ENCODE measurements at places on chromosomes 4 and X.

GRCh38 chr4:133314991-133315390 is 165.9 kb downstream of the PCDH10 start:
- no peak for DNase-seq

DNA sequence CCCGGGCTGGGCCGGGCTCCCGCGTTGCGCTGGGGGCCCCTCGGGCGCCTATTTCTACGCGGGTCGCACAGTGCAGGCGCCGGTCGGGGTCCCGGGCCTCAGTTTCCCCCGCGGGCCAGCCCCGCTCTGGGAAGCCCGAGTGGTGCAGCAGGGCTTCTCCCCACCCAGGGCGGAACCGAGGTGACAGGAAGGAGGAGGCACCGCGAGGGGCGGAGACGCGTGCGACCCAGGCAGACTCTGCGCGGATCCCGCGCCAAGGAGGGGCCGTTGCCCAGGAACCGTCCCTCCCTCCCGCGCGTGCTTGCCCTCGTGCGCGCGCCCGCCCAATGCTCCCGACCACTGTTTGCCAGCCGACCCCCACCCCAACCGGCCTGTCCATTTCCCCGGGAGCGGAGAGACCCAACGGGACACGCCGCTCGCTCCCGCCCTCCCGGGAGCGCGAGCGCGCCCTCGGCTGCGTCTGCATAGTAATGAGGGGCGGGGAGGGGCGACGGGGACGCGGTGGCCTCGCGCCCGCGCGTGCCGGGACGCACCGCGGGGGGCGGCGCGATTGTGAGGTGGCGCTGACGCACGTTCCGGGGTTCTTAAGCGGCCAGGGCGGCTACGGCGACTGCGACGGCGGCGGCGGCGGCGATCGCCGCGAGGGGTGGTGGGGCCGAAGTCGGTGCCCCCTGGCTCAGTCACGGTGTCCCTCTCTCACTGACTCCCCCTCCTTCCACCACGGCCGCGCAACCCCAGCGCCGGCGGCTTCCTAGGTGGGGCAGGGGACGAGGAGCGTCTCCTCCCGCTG is at the start of gene CPEB2:
TSS of gene CPEB2 (plus strand) at position 613 of the 790 bp plus-strand sequence. CDS start 193 bp downstream, outside the sequence.
- peak; percentile 85 for DNase-seq

DNA sequence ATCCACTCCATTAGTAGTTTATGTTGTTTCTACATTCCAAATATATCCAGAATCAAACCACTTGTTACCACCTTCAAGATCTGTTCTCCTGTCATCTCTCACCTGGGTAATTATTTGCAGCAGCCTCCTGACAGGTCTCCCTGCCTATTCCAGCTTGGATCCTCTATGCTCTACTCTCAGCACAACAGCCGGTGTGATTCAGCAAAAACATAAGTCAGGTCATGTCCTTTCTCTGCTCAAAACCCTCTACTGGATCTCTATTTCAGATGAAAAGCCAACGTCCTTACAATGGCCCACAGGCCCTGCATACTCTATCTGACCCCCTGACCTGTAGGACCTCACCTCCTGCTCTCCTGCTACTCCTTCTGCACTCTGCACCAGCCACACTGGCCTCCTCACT is 84.5 kb downstream of the NHSL2 start:
- DNase-seq = no peak

GRCh38 chr4:115433491-115433890 is 320.1 kb upstream of the NDST4 start:
- DNase-seq = no peak

DNA sequence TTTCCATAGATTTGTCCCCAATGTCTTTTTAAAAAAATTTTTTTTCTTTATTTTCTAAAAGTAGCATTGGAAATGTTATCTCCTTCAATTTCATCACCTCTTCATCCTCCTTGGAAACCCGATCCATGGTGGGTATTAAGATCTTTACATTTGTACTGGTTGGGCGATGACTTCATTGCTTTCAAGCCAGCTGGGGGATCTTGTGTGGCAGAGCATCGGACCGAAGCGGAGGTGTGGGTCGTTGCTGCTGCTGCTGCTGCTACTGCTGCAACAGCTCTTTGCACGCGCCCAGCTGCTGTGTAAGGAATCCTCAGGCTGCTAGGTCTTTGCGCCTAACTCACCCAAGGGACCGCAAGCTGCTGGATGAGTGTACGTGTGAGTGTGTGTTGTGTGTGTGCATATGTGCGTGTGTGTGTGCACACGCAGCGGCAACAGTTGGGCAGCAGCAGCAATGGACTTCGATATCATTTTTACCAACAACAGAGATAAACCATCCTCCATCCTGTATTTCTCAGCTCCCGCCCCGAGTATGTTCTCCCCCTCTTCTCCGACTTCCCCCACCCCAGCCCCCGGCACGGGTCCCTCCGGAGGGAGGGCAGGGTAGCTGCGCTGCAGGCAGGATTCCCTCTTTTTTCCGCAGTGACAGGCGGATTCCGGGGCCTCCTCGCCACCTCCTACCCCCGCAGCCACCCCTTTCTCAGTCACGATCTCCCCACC is 768 bp upstream of the CDKL5 start:
- DNase-seq = no peak

- no peak for DNase-seq
Measured at GRCh38 chr4:10715696-10716095, 31.1 kb upstream of the CLNK start.

DNA sequence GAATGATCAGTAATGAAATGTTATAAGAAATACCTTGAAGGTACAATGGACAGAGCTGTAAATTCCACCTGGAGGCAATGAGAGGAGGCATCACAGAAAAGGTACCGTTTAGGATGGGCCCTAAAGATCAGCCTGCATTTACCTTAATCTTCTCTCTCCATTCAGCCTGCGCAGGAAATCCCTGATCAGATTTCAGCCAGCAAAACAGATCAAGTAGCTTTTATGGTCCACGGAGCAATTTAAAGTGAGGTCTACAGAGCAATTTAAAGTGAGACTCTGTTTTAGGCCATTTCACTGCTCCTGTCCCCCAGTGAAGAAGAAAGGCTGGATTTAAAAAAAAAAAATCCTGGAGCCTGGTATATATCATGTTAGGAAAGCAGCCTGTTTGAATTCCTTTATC is 195.1 kb upstream of the VCX start:
- no peak for DNase-seq

GRCh38 chr4:141926406-141926805 is 290.0 kb downstream of the IL15 start:
- no peak for DNase-seq

DNA sequence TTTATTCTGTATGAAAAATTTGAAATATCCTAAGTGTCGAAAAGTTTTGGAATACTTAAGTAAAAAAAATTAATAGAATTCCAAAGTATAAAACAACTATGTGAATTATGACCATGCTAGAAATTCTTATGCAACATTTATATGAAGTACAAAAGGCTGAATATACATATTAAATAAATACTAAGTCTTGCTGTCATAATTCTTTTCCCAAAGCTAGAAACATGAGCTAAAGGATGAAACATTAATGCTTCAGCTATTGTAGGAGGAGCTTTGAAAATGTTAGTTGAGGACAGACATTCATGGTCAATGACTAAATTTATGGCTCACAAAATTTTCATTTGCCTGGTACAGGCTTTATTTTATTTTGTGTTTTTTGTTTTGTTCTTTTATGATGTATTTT is 207.3 kb downstream of the GABRB1 start:
- DNase-seq = no peak

DNA sequence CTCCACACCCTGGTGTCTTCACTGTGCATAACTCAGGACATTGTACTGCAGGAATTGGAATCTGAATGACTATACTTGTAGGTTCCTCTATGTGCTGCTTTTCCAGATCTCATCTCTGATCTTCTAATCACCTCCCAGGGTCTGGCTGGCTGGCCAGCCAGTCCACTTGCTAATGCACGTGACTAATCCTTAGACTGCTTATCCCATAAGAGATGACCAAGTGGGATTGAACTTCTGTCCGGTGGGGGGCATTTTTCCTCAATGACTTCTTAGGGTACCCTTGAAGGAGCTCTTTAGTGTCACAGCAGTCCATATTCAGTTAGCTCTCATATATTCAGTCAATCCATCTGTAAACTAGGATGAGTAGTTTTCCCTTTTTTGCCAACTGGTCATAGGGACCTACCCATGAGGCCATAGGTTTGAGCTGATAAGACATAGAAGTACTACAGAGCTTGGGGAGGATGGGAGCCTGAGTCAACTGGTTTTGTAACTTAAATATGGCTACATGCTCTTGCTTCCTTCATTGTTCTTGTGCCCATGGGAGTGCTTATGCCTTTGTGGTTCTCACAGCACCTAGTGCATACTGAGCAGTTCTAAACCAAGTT is 71.9 kb upstream of the WDR1 start:
- DNase-seq = no peak

DNA sequence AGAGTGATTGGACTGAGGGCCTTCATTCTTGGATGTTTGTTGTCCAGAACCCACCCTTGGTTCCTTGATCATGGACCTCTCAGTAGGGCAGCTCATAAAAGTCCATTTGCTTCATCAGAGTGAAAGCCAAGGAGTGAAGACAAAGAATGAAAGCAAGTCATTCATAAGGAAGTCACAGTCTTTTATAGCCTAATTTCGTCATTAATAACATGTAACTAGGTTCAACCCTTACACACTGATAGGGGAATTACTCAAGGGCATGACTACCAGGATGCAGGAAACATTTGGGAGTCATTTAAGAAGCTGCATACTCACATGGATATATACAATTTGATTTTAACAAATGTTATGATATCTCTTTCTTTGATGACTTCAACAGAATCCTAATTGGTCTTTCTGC is 95.2 kb downstream of the RPA4 start:
- DNase-seq = no peak

DNA sequence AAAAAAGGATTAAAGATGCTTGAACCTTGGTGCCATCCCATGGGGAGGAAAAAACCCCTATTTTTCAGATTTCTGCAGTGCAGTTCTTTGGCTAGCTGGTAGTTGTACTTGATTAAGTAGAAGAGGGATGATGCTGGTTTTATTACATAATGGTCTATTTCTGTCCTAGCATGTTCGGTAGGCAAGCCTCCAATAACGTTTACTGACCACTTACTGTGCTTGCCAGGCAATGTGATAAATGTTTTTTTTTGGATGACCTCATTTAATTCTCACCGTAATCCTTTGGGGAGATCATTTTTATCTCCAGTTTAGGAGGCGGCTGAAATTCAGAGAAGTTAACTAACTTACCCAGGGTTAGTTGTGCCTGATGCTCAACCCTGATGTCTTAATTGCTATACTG is 92.1 kb upstream of the RPA4 start:
- DNase-seq = no peak

GRCh38 chrX:11537141-11537540 is 128.6 kb downstream of the ARHGAP6 start:
- DNase-seq = no peak

GRCh38 chr4:124066595-124066994 is 645.9 kb downstream of the ANKRD50 start:
- no peak for DNase-seq

GRCh38 chrX:31279359-31279758 is 207.5 kb upstream of the FTHL17 start:
- DNase-seq = no peak

DNA sequence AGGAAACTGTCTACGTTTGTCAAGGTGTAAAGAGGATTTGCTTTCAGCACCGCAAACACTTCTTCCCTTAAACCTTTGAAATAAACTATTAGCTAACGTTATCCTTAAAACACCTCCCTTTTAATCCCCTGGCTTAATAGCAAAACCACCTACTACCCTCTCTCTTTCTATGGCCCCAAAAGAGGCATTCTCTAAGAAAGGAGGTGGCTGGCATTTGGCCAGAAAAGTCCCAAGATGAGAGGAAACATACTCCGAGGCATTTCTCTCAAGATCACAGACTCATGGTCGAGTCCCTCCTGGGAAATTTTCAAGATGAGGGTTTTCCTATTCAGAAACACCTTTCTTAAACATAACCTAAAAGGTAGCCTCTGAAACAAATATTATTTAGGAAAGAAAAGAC is 60.6 kb upstream of the VCX3B start:
- no peak for DNase-seq

DNA sequence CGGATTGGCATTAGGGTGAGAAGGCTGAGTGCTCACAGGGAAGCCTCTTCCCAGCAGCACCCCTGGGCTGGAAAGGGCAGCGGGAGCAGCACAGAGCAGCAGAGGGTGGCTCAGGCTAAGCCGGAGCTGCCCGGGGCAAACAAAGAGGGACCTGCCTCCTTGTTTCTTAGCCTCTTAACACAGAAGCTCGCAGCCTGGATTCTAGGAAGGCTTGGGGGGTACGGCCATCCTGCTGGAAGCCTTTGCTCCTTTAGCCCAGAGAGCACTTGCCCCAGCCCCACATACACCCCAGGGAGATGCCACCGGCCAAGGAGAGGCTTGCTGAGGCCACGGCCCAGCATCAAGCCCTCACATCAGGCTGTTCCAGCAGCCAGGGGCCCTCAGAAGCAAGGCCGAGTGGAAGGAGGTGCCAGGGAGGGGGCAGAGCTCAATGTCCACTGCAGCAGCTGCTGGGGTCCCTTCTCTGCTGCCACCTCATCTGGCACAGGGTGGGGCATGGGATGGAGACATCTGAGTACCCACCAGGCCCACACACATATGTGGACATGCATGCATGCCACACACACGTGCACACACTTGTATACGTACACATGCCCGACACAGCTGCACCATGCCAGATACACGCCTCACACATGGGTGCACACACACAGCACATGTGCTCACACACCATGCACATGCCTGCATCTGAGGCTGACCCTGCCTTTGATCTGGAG is 20.3 kb upstream of the SPON2 start:
- no peak for DNase-seq

DNA sequence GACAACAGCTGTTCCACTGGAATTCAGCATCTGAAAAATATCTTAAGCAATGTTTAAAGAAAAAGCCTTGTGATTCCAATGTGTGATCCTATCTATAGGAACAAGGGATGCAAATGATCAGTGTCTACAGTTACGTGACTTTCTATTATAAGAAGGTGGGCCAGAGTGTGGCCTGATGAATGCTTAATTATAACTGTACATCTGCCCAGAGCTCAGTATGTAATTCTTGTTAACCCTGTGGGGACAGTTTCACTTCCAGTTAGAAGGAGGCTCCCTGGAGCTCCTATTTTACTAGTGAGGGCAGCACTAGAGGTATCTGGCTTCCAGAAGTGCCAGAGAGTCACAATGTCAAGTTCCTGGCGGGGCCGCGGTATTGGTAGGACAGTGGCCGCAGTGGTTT is 288.5 kb downstream of the USP46 start:
- no peak for DNase-seq

- DNase-seq = no peak
Measured at GRCh38 chr4:171186700-171187099, 626.5 kb upstream of the GALNTL6 start.

DNA sequence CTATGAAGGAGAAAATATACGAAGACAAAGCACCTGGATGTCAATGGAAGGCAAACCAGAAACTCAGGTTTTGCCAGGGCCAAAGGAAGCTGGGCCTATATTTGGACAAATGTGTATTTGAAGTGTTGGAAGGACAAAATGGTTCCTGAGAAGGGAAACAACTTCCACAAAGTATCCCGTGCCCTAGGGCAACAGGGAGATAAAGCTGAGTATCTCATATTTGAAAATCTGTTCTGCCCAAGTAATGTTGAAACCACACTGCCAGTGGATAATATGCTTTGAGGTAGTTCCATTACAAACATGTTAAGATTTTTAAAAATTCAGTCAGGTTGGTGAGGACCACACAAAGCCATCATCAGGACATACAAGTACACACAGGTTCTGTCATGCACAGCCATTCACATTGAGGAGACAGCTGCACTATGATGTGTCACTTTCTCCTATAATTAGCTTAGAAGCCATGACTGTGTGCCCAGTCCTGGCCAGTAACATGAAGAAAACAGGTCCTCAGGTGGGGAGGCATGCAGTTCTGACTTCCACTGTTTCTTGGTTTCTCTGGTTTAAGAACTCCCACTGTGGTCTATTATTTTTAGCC is 116.4 kb downstream of the PWWP3B start:
- no peak for DNase-seq

Data from stimulated activated CD8-positive, alpha-beta memory T cell treated with anti-CD3 and anti-CD28 coated beads, Interleukin-12 subunit alpha, Interleukin-12 subunit beta, amount 100 ng/mL, for 1 hour (primary cell).